ENCODE measurements at places on chromosomes 6 and 20.

DNA sequence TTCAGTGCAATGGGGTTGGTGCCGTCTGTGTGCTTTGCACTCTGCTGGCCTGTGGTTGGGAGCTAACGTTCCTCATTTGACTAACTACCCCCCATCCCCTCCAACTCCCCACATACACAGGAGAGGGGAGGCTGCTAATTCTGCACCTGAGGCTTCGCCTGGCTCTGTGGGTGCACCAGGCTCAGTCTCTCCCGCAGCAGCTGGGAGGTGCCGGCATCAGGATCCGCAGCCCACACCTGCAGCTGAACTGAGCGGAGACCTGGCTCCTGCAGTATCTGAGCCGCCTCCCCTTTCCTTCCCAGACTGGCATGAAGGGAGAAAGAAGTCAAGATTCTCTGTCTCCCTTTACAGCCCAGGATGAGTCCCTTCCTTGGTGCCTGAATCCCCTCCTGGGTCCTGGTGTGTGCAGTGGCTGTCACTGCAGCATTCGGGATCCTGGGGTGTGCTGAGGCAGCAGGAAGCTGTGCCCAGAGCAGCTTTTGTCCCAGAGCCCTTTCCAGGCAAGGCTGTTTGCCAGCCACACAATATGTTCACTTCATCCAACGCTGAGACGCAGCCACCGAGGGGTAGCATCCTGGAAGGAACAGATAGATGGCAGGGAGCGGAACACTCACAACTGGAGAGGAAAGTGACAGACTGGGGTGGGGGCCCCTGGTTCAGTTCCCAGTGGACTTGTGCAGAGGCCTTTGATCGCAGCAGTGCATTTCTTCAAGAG, 70.2 kb downstream of the CDH4 start:
- DNase-seq: no peak

GRCh38 chr20:11356061-11356460, 561.6 kb upstream of the BTBD3 start:
- no peak for DNase-seq

DNA sequence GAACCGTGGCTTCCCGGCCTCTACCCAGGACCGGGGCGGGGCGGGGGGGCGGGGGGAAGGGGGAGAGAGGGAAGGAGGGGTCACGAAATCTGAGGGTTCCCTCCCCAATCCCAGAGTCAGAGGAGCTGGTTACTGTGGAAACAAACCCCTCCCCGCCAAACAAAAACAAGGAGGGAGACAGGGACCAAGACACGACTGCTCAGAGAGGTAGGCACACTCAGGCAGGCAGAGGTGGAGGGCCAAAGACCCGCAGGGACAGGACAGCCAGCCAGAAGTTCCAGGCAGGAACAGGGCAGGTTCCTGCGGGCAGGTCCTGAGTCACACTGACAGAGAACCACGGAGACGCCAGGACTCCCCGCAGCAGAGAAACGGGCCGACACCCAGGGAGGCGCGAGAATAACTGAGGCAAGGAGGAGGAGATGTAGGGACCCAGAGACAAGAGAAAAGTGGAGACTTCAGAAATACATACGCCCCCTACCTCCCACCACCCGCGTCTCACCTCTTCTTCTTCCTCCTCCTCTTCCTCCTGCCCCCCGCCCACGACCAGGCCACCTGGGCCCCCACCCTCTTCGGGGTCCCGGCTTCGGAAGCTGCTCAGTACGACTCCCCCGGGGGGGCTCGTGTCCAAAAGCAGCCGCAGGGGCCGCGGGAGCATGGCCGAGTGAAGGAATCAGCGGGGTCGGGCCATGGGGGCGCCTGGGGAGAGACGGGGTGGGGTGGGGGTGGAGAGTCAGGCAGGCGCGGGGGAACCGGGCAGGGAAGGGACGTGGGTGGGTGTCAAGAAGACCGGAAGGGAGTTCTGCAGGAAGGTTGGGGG, 578 bp downstream of the RGL2 start:
- DNase-seq: peak; percentile 15

DNA sequence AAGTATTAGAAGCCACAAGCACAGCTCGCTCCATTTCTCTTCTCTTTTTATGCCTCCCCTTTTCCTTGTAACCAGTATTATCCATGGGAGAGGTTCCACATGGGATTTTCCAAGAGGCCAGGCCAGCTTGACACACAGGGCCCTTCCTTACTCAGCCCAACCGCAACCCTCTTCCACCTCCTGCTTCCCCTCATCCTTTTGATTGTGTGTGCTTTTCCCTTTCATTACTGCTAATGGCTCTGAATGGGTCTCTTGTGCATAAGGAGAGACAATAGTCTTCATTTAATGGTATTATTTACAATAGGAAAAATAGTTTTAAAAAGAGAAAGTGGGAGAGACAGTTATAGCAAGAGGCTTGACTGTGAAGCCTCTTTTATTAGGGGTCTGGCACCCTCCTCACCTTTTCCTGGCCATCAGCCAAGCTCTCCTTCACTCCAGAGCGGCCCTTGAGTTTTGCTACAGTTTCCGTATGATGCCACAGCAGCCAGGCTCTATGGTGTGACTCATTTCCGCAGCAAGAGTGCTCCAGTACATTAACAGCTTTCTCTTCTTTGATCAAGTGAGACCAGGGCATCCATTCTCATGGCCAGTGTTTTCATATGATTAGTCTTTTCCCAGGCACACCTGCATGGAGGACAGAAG, 579.5 kb downstream of the TFAP2B start:
- no peak for DNase-seq

DNA sequence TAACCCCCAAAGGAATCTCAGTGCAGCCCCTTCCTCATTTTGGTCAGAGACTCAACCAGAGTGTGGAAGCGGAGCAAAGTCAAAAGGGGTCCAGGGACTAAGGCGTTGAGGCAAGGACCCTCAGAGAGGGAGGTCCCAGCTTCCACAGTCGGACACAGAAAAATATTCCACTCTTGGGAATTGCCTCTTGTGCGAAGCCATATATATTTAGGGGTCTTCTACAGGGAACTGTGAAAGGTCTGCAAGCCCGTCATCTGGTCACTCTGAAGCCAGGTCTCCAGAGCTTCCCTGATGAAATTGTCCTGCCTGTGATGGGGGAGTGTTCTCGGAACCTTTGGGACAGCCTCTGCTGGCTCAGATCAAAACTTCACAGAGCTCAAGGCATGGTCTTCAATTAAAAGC, 160.8 kb downstream of the TBXT start:
- DNase-seq: no peak

DNA sequence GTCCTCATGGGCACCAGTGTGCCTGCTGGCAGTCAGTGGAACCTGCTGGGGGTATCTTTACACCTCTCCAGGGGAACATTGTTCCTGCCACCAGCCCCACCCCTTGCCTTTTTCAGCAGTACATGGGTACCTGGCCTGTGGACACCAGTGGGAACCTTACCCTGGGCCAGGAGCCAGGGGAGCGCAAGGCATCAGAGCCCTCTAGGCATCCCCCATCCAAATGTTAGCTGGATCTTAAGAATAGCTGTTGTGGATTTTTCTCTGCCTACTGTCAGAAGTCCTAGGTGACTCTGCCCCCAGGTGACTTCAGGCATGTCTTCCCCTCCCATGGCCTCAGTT, 38.8 kb upstream of the ID1 start:
- peak; percentile 64 for DNase-seq

DNA sequence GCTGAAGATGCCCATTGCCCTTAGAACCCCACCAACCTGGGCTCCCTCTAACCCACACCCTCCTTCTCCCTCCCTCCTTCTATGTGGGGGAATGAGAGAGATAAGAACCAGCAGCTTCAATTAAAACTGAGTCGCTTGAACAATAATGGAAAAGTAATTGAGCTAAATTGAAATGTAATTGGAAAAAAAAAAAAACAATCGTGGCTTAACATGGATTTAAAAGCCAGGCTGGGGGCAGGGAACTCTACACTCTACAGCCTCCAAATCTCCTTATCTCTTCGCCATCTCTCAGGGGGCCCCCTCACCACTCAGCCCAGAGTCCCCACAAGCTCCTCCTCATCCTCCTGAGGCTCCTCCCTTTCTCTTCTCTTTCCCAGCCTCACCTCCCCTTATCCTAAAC, 83.2 kb downstream of the MDGA1 start:
- no peak for DNase-seq

- no peak for DNase-seq
Measured at GRCh38 chr6:100230115-100230952, 234.4 kb downstream of the SIM1 start.

DNA sequence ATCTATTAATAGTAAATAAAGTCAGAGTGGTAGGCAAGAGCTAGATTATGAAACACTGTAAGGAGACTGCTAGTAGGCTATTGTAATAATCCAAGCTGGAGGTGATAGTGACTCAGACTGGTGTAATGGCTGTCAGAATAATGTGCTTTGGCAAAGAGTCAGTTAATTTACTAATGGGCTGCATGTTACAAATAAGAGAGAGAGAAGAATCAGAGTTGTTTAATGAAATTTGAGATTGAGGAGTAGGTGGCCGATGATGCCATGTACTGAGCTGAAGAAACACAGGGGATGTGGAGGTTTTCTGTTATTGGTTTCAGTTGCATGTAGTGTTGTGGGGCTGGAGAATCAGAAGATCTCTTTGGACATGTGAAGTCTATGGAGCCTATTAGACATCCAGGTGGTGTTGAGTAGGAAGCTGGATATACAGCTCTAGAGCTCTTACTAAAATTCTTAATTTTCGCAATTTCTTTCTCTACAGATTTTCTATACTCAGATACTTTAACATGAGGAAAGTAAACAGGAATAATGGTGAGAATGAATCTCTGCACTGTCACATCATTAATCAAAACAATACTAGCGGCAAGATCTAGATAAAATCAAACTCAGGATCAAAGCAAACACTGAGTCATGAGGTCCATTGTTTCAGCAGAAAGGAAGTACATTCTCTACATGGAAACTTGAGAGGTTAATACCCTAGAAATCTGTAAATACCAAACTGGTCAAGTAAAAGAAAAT, 167.7 kb downstream of the SIM1 start:
- peak; percentile 31 for DNase-seq

- no peak for DNase-seq
Measured at GRCh38 chr6:45597424-45597823, 219.7 kb upstream of the SUPT3H start.

- DNase-seq: peak; percentile 73
Measured at GRCh38 chr6:3732345-3733141, 19.0 kb downstream of the PXDC1 start.

DNA sequence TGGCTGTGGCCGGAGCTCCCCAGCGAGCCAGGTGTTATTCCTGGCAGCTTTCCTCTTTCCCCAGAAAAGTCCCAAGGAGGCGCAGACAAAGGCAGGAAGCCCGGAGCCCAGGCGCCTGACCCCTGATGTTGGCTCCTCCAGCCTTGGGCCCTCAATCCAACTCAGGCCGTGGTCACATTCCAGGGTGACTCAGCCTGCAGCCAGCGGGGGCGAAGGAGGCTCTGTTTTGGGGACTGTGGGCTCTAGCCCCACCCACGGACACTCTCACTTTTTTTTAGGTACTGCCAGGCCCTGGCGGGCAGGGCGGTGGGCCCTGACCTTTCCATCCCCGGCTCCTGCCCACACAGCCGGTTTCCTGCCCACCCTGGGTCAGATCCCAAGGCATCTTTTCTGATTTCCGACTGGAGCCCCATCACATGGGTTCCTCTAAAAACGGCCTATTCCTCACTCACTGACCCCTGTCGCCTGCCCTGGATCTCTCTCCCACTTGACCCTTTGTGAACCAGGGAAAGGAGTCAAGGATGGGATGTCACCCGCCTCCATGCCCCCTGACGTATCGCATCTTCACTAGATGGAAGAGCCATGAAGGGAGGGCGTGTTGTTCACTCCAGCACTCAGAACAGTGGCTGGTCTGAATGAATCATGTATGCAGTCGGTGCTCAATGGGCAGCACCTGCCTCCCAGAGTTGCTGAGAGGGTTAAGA, 5.5 kb downstream of the PTGIS start:
- no peak for DNase-seq

- no peak for DNase-seq
Measured at GRCh38 chr6:26215585-26216358, 128.5 kb downstream of the HFE start.

- no peak for DNase-seq
Measured at GRCh38 chr20:51650685-51651134, 108.2 kb upstream of the NFATC2 start.

GRCh38 chr6:4382362-4382853, 247.0 kb upstream of the ECI2 start:
- DNase-seq: no peak

DNA sequence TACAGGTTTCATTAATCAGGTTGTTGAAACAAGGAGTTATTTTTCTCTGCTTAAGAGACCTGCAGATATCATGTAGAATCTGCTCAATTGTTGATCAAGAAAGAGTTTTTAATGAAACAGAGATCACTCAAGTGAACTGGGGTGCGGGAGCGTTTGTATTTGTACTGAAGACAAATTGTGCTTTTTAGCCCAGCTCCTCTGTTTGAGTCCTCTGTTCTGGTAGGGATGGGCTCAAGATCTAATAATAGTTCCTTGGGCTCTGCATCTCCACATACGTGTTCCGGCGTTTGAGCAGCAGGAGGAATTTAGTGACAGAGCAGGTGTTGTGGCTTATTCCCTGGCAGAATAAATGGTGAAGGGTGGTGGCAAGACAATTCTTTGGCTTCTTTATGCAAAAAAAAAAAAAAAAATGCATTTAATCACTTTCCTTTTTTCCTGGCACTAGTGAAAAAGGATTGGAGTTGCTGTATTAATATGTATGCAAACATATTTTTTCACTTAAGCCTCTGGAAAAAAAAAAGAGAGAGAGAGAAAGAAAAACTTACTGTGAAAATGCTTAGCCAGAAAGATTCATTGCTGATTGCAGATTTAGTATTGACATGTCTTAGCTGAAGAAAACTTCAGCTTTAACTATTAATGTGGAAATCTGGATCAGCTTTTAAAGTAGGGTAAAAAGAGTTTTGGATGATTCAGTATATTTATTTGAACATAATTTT, 4.0 kb downstream of the CITED2 start:
- no peak for DNase-seq

GRCh38 chr6:22809370-22809769, 240.0 kb downstream of the HDGFL1 start:
- DNase-seq: no peak

DNA sequence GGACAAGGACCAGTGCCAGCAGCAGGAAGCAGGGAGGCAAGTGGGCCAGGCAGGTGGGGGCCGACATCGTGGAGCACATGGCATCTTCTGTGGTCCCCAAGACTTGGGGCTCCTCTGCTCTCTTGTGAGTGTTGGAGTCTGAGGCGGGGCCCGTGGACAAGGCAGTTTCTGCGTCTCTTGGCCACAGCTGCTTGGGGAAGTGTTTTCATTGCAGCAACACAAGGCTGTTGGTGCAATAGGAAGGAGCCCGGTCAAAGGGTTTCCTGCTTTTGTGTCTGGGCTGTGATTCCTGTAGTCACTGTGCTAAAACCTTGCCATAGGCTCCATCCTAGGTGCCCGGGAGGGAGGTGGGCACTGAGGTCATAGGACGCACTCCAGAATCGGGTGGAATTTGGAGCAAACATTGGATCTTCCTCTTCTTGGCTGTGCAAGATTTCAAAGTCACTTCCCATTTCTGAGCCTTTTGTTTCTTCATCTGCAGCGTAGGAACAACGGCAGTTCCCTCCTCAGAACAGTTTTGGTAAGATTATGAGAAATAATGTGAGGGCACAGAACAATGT, at the start of gene SIRPB2:
Gene SIRPB2 (minus strand): TSS at position 140 of the 560 bp plus-strand sequence. CDS start 61 bp downstream, at position 79.
- DNase-seq: no peak

GRCh38 chr6:90368601-90369000, 72.0 kb upstream of the BACH2 start:
- DNase-seq: no peak
